ENCODE measurements at places on chromosomes 1 and 21. TPM values are rescaled to one million over a fixed set of nuclear protein-coding genes. Genes with fewer than 3 reads are reported as not detected.

GRCh38 chr1:6998267-6998666, 213.0 kb downstream of the CAMTA1 start:
- no peaks in the 10 kb centered on the region for H3K27me3 ChIP-seq
- H3K27ac ChIP-seq, result no peak overlapping the region
- no peak overlapping the region for H3K4me3 ChIP-seq
- H3K4me1 ChIP-seq, result no peaks in the 10 kb centered on the region
- H3K36me3 ChIP-seq, result no peaks in the 10 kb centered on the region

- H3K27ac ChIP-seq, result no peak overlapping the region
- H3K27me3 ChIP-seq, result no peaks in the 10 kb centered on the region
- H3K4me3 ChIP-seq, result peak overlapping the region; percentile 31
- DNase-seq, result no peak
These were observed 97.0 kb downstream of the GIPC2 start for GRCh38 chr1:78142736-78143135.

RPE65 gene
- polyA plus RNA-seq, result 0.38 TPM

BTG3 gene
- polyA plus RNA-seq, result 43.9 TPM

SDHC gene
- 199 TPM for polyA plus RNA-seq

FCGR3B gene
- 0.94 TPM for polyA plus RNA-seq

- no peaks in the 10 kb centered on the region for H3K27me3 ChIP-seq
- no peaks in the 10 kb centered on the region for H3K36me3 ChIP-seq
- no peak overlapping the region for H3K4me3 ChIP-seq
- DNase-seq, result no peak
These were observed 26.2 kb upstream of the PDC start for GRCh38 chr1:186487163-186487562.

DNA sequence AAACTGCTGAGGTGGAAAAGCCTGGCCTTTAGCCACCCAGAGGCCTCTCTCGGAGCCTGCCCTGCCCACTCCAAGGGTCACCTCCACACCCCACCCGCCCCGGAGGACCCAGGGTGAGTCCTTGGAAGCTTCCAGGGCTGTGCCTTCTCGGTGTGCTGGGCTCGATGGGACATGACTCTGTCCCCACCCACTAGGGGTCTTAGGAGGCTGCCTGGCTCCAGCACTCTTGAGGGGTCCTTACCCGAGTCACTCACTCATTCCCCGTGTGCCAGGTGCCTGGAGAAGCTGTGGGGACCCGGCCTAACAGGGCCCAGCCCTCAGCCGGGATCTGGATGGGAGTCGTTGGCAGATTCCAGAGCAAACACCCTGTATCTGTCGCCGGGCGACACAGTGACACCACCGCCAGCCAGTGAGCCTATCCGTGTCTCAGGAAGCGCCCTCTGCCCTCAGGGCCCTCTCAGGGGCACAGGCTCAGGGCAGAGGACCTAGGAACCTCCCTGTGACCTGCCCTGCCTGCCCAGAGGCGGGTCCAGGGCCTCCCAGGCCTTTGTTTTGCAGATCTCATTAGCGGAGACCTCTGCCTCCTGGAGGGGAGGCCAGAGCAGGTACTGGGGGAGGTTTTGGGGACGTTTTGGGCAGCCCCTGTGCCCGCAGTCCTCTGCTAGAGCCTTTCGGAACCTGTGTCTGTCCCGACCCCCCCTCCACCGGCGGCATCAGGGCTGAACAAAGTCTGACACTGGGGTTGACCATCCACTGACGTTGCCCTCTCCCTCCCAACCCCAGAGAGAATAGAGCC, 3.1 kb upstream of the PRKCZ start:
- peaks cover 20% of the 10 kb centered on the region for H3K27me3 ChIP-seq
- peaks cover 9% of the 10 kb centered on the region for H3K4me1 ChIP-seq
- no peak overlapping the region for H3K4me3 ChIP-seq
- no peaks in the 10 kb centered on the region for H3K36me3 ChIP-seq
- H3K27ac ChIP-seq, result no peak overlapping the region

SLC30A10 gene
- polyA plus RNA-seq, result 0.50 TPM

DNA sequence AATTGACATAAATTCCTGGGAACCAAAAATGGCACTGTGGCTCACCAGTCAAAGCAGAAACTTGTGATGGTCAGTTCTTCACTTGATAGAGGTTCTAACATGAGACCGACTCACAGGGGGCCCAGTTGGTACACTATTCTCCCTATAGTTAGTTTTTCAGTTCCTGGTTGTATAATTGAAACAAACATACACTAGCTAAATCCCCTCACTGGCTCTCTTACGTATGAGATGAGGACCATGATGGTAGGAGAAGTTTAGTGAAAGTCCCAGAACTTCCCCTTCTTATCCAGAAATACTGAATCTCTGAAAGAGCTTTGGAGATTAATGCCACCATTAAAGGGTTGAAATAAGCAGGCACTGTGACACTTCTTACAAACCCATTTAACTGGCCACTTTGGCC, 2.8 kb upstream of the S100B start:
- H3K27ac ChIP-seq, result no peak overlapping the region
- no peak for DNase-seq
- H3K36me3 ChIP-seq, result no peaks in the 10 kb centered on the region
- no peaks in the 10 kb centered on the region for H3K4me1 ChIP-seq
- H3K27me3 ChIP-seq, result no peaks in the 10 kb centered on the region

DNA sequence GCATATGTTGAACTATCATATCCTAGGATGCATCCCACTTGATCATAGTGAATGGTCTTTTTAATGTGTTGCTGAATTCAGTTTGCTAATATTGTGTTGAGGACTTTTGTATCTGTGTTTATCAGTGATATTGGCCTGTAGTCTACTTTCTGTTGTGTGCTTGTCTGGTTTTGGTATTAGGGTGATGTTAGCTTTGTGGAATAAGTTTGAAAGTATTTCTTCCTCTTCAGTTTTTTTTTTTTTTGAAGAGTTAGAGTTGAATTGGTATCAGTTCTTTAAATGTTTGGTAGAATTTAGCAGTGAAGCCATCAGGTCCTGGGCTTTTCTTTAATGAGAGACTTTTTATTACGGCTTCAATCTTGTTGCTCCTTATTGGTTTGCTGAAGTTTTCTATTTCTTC, 162.3 kb downstream of the VAV3 start:
- H3K4me1 ChIP-seq, result no peaks in the 10 kb centered on the region
- H3K27ac ChIP-seq, result no peak overlapping the region
- H3K27me3 ChIP-seq, result no peaks in the 10 kb centered on the region
- no peak overlapping the region for H3K4me3 ChIP-seq
- H3K36me3 ChIP-seq, result no peaks in the 10 kb centered on the region

AIM2 gene
- polyA plus RNA-seq, result 0.23 TPM

All from left lung (tissue), 14 donors.